ENCODE measurements at places on chromosomes 7 and 10.

GRCh38 chr7:126937171-126937570, 315.6 kb downstream of the GRM8 start:
- no peak for DNase-seq

DNA sequence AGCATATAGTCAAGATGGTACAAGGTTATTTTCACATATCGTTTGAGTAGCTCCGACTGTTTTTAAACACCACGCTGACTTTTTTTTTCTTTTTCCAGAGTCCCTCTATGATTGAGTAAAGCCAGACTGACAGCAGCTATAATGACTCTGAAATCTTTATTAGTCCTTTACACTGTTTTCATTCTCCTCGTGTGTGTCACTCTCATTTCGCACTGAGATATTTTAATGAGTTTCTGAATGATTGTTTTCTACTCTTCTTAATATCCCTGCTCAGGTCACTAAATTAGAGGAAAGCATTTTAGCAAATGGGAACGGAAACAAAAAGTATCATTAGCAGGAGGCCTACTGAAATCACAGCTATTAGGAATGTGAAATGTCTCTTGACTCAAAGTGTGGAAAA, 162.3 kb upstream of the MTPN start:
- DNase-seq: no peak

GRCh38 chr7:44471436-44471835, 19.0 kb downstream of the NUDCD3 start:
- no peak for DNase-seq

- DNase-seq: no peak
Measured at GRCh38 chr10:109247814-109248213, 675.5 kb downstream of the XPNPEP1 start.

GRCh38 chr7:19709249-19709578, 377 bp upstream of the POLR1F start:
- no peak for DNase-seq

GRCh38 chr7:143376396-143376795, 4.7 kb upstream of the ZYX start:
- no peak for DNase-seq

DNA sequence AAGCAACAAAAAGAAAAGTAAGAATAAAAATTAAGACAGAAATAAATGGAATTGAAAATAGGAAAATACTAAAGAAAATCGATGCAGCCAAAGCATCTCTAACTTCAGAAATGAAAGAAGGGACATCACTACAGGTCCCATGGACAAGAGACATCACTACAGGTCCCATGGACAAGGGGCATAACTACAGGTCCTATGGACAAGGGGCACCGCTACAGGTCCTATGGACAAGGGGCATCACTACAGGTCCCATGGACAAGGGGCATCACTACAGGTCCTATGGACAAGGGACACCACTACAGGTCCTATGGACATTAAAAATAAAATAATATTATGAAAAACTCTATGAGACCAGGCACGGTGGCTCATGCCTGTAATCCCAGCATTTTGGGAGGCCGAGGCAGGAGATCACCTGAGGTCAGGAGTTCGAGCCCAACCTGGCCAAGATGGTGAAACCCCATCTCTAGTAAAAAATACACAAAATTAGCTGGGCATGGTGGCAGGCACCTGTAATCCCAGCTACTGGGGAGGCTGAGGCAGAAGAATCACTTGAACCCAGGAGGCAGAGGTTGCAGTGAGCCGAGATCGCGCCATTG, 101.0 kb upstream of the DNAAF5 start:
- DNase-seq: no peak

DNA sequence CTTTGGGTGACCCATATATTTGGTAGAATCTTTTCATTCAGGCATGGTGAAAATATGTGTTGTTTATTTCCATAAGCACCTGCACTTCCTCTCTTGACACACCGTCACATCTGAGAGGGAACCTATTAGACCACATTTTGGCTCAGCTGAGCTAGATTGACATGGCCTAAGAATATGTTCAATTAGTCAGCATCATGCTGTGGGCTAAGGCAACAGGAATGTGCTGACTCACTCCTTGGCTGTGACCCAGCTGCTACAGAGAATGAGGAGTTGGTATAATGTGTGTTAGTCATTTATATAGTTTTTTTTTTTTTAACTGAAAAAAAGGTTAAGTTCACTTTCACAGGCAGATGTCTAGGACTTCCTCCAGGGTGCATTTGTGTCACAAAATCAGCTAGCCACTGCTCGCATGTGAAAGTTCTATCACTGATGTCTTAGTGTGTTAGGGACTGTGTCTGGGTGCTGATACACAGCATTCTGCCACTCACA, 180.6 kb downstream of the SEMA3E start:
- no peak for DNase-seq

- no peak for DNase-seq
Measured at GRCh38 chr10:123633106-123633505, 33.0 kb upstream of the GPR26 start.

GRCh38 chr10:61891906-61892585, 9.5 kb upstream of the ARID5B start:
- no peak for DNase-seq

- no peak for DNase-seq
Measured at GRCh38 chr10:20760460-20760859, 136.7 kb downstream of the NEBL start.

DNA sequence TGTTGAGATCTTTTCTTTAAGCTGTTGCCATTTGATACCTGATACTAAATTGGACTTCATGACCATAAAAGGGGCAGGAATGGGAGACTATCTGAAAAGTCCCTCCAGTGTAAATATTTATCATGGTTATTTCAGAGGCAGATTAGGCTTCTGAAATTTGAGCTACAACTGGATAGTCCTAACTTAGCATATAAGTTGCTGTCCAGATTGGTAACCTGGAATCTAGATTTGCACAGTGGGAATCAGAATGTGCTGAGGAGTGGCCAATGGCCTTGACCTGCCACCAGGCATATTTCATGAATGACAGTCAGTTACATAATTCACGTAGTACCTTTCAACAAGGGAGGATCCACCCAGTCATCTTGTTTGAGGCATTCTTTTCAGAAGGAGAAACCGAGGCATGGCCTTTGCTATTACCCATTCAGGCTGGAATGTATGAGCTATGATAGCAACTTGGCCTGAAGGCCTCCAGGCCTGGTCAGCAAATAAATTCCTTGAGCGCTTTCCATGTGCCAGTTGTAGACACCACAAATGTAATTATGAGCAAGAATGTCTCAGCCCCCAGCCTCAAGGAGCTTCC, 80.0 kb downstream of the EEPD1 start:
- DNase-seq: no peak

GRCh38 chr10:31803606-31804351, 124.9 kb downstream of the ARHGAP12 start:
- DNase-seq: no peak

DNA sequence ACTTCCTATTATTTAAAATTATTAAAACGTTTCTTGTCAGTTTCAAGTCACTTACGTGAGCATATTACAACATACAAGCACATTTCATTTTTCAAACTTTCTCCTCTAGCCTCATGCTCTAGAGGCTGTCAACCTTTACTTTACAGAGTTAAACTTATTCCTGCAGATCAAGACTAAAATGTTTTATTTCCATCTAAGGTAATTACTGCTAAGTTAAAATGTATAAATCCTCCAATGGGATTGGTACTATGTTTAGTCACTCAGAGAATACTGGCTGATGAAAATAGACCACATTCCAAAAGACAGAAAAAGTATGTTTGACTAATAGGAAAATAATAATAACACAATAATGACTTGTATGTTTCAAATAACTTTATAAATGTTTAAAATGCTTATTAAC, 8.4 kb upstream of the TRDMT1 start:
- no peak for DNase-seq

DNA sequence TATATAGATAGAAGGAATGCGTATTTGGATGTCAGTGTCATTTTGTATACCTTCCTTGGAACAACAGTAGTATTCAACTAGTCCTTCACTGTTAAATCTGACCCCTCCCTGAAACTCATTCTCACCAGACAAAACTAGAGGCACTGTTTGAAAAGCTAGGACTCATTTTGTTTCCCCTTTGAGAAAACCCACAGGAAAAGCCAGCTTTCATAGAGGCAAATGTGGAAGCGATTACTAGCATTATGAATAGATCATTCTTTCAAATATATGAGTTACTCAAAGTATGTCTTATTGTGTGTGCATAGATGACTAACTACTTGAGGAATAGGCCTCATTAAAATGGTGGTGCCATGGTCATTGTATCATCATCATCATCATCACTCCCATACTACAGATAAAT, 1.9 kb upstream of the ASB15 start:
- DNase-seq: no peak

- no peak for DNase-seq
Measured at GRCh38 chr7:33186192-33186591, 56.8 kb downstream of the BBS9 start.

- no peak for DNase-seq
Measured at GRCh38 chr10:58991856-58992255, 184.6 kb upstream of the PHYHIPL start.

DNA sequence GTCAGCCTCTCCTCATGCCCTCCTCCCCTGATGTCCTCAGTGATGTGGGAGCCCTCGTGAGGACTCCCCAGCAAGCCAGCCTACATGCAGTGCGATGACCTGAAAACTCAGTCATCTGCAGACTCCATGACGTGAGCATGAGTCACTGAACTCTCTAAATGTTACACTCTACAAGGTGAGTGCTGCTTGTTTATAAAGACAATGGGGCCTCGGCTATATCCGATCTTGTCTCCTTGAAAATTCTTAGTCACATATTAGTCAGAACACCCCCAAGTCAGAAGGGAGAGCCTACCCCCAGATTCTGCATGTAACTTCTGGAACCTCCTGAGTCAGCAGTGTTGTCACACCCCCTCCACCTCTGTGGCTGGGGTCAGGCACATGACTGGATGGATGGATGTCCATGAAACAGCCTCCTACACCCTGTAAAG, 673.8 kb downstream of the INHBA start:
- no peak for DNase-seq

DNA sequence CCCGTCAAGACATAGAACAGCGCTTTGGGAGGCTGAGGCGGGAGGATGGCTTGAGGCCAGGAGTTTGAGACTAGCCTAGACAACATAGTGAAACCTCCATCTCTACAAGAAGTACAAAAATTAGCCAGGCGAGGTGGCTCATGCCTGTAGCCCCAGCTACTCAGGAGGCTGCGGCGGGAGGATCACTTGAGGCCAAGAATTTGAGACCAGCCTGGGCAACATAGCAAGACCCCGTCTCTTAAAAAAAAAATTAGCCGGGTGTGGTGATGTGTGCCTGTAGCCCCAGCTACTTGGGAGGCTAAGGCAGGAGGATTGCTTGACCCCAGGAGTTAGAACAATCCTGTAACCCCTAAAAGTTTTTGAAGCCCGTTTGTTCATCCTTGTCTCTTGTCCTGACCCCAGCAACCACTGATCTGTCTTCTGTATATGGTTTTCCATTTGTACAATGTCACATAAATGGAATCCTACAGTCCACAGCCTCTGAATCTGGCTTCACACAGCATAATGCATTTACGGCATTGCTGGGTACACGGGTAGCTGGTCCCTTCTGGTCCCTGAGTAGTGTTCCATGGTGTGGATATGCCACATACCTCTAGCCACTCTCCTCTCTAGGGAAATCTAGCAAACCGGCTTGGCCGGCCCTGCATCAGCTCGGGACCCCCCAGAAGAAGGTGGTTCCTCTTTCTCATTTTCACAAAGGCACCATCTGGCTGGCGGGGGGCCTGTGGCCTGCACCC, 8.4 kb downstream of the GTF2IRD1 start:
- DNase-seq: no peak

DNA sequence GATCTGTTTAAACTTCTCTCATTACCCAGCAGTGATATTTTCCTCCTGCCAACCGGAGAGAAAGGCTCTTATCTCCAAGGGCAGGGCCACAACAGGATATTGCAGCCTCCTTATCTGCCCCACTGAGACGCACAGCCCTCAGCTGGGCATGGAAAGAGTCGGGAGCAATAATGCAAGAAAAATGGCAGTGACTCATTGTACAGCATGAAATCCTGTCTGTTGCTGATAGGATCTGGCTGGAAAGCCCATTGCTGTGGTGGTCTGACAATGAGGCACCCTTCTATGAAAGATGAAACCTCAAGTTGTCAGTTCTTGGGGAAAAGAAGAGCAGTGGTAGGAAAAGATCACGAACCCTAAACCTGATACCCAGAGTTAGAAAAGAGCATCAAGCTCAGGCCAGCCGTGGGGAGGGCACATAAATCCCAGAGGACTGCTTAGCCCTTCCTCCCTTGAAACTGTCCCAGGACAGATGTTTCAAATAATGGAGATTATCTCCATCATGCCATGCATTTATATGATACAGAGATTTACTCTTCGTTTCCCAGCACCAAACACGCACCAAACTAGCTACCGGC, 47.0 kb upstream of the FIGNL1 start:
- DNase-seq: no peak

DNA sequence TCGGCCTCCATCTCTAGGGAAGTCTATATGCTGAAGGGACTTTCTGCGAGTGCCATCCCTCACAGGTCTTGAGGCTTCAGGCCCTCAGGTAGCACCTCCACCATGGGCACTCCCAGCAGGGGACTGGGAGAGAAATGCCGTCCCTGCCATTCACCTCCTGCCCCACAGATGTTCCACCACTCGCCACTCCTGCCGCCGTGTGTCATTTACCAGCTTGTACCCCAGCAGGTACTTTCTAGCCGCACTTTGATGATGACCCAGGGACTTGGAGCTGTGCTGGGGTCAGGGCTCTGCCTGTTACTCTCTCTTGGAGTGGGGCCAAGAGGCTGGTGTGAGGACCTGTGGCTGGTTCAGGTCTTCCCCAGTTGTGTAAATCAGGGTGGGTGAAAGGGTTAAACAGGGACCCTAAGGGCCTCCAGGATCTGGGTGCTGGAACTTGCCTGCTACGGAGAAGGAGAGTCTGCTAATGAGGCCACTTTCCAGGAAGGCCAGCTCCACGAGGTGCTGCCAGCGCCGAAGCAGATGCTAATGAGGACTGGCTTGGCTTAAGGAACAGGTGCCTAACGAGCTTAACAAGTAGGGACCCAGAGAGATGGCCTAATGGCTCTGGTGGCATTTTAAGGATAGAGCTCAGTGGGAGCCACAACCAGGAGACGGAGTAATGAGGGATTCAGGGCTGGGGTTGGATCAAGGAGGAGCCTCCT, 32.4 kb downstream of the CRHR2 start:
- no peak for DNase-seq

DNA sequence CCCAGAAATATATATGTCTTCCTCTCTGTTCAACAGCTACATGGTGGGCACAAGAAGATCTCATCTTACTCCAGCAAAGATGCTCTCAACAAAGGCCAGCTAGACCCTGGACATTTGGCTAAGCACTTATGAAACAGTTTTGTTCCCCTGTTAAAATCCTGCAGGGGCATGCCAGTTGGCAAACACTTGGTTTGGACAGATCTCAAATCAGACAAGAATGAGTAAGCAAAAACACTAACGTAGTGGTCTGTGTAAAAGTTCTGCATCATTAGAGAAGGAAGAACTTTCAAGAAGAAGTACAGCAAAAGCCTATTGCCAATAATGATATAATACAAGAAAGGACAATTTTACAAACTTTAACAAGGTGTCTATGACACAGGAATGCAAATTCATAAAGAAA, 125.6 kb downstream of the CALN1 start:
- no peak for DNase-seq
